ENCODE measurements at places on chromosomes 5 and 9. TPM values are rescaled to one million over a fixed set of nuclear protein-coding genes. Genes with fewer than 3 reads are reported as not detected.

GRCh38 chr9:130118841-130119518 lies 53.2 kb upstream of the NCS1 start:
- DNase-seq, result no peak

DNA sequence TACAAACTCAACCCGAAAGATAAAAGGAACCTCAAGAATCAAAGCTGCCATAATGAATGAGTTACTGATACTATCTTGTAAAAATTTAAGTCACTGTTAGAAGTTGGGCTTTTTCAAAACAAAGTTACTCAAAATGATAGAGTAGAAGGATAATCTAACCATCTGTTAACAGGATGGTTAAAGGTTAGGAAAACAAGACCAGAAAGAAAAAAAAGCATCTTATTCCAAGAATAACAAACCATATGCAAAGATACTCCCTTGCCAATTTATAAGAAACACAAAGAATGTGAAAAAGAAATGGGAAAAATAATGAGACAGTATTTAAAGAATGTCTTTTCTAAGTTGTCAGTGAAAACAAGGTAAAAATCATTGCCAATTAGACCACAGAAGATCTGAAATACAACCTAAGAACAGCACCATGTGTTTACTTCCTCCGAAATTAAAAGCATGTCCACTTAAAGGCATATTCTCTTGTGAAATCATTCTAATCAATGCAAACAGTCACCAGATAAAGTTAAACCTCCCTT lies 51.2 kb downstream of the STRBP start:
- DNase-seq, result no peak

GRCh38 chr5:88245241-88245892 lies 23.3 kb downstream of the TMEM161B start:
- no peak for DNase-seq

GRCh38 chr9:113301548-113301947 lies 1.6 kb downstream of the RNF183 start:
- DNase-seq, result no peak

Gene IL17B
- total RNA-seq, result not detected

Gene TMC1
- not detected for total RNA-seq

Gene MAMDC2
- total RNA-seq, result 9.9 TPM

Gene DNM1
- 2.0 TPM for total RNA-seq
